GM06990 (cell line): ENCODE measurements at places on chromosomes 5 and 9.

GRCh38 chr9:757246-757881 is 84.1 kb upstream of the DMRT1 start:
- DNase-seq, result no peak

- no peak for DNase-seq
Observed at GRCh38 chr5:172660974-172661373, 19.9 kb downstream of the NEURL1B start.

- DNase-seq, result no peak
Observed at GRCh38 chr5:14450018-14450524, 131.5 kb upstream of the OTULINL start.

DNA sequence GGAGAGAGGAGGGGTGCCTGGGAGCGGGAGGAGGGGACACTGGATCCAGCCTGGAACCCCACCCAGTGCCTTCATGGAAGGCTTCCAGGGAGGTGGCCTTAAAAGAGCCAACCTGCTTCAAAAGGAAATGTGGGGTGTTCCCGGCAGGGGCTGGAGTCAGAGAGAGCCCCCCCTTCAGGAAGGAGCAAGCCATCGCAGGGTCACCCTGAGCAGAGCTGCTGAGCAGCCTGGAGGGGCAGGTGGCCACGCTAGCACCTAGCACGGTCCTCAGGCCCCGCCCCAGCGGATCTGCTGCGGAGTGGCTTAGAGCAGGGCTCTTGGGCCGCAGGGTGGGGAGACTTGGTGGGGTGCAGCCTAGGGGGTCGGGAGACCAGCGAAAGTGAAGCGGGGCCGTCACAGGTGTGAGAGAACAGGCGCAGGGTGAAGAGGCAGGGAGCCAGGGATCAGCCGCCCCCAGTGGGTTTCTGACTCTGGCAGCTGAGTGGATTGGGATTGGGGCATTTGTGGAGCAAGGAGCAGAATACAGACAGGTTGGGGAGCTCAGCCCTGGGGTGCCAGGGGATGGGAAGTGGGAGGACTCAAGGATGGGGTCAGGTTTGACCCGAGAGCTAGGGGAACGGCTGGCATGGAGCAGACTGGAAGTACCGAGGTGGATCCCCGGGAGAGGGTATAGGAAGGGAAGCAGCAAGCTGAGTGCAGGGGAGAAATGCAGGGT is 1.5 kb downstream of the LCN2 start:
- DNase-seq, result no peak

- DNase-seq, result no peak
Observed at GRCh38 chr9:26779062-26779461, 113.5 kb downstream of the CAAP1 start.

- DNase-seq, result no peak
Observed at GRCh38 chr9:16092142-16093091, 539.6 kb downstream of the CCDC171 start.

DNA sequence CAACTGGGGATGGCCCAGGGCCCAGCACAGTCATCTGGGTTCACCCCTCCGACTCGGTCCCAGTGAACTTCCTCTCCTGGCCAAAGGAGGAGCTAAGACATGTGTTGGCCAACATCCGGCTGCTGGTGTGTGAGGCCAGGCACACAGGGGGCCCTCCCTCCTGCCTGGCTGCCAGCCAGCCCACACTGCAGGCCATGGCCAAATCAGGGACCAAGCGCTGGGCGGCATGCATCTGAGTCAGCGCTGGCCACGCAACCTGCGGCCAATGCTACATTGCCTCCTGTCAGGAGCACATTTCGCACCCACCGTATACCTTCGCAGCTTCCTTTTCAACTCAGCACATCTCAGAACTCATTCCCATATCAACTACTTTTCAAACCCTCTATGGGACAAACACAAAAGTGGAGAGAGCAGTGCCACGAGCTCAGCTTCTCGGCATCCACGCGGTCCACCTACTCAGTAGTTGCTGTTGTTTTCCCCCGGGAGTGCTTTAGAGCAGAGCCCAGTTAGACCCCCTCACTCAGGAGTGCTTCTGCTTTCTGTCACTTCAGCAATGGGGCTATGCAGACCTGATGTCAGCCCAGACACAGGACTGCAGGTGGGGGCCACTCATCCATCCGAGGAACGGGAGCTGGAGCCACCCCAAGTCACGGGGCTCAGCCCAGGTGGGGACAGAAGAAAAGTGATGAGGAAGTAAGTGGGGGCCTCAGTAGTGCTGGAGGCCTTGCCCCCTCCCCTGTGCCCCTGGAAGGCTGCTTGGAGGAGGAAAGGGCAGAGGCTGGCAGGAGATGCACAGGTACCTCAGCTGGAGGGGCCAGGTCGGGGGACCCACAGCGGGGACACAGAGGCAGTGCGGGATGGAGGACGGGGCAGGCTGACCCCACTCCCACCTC is 13.9 kb downstream of the NINJ1 start:
- DNase-seq, result peak; percentile 63

- DNase-seq, result no peak
Observed at GRCh38 chr5:93582677-93583438, at the start of gene NR2F1. Gene NR2F1 (plus strand): TSS chr5:93583222. CDS start chr5:93585024, 1,802 bp downstream.

DNA sequence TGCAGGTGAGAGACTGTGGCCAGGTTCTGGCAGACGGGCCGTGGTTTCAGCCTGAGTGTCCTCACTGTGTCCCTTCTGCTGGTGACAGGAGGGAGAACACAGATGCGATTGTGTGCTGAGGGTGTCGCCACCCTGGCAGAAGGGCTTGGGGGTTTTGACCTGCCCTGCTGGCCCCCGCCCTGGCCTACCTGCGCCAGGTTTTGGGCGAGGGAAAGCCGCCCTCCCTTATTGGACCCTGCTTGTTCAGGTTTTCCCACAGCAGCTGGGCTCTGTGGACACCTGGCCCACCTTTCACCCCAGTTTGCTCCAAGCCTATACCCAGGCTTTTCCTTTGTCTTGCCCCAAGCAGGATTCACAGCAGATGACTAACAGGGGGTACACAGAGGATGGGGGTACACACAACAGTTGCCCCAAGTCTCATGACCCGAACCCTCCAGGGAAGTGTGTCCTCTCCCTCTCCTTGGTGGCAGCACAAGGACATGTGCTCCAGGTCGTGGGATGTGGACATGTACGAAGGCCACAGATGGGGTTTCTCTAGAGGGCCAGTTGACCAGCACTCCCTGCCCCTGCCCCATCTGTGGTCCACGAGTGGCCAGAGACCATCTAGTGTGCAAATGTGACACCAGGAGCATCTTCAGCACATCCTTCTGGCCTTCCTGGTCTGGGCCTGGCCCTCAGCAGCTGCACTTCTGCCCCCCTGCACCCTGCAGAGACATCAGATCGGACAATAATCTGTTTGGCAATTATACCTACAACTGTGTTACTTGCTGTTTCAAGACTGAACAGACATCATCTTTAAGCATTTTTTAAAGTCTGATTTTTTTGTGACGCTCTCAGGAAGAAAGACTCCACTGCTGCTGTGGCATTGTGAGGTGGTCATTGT is 265.8 kb upstream of the IRX4 start:
- no peak for DNase-seq

DNA sequence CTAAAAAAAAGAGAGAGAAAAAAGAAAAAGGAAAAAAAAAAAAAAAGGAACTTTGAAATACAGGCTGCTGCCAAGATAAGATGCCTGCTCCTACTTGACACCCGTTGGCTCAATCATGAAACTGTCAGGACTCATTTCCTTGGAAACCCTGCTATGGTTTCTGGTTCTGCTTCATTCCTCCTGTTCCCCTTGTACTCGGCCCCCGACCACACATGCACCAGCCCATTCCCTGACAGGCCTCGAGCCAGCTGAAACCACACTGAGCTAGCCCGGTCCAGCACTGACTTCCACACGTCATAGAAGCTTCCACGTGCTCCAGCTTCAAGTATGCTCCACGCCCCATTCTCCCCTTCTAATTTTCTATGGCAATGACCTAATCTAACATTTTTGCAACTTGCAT is 93.2 kb downstream of the MYO10 start:
- no peak for DNase-seq

DNA sequence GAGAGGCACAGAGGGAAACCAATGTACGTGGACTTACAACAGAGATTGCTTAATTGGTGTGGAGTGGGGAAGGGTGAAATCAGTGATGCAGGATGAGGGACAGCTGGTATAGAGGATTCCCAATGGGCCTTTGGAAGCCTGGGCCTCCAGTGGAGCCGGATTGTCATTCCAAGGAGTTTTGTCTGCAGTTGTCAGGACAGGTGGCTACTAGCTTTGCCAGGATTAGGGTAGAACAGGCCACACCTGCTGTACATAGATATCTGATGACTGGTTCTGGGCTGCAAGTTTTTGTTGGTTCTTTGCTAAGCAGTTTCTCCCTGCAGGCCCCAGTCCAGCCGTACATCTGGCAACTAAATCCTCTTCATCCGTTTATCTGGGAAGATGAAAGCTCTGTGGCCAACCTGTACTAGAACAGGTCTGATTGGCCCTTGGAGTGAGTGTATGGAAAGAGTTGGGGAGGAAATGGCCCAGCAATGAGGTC is 4.2 kb downstream of the SKP2 start:
- DNase-seq, result no peak

DNA sequence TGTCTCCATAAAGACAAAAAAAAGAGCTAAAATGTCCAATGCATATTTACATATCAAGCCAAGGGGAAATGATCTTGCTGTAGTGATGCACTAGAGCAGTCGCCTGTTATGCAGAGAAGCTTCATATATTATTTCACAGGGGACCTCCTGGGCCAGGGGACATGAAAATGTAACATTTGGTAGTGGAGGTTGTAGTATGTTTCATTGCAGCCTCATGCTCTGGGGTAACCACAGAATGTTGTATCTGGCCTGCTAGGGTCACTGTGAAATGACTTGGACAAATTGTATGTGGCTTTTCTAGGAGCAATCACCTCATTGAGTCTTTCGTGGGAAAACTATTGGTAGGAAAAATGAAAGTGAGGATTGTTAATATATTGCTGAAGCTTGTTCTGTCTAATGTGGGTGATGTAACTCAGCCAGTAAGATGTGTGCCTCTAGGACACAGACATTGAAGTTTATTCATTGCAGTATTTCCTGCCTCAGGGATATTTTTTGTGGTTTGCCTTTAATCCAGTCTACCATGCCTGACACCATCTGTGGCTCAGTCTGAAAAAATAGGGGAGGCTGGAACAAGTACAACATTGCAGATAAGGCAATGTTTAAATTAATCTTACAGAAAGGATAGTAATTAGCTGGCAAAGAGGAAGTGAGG is 430.8 kb upstream of the TNC start:
- no peak for DNase-seq

DNA sequence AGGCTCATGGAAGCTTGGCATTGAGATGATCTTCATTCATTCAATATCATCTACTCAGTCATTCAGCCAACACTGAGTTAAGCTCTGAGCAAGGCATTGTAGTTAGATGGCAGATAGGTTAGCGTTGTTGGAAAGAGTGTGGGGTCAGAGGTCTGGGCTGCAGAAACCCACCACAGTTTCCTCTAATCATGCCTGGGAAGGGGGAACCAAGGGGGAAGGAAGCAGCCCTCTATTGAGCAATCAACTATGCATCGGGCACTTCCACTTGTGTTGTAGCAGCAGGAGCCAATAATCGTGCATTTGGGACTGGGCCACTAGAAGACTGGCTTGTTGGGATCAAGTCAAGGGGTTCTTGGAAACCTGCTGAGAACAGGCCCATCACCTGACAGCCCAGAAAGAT is 139.1 kb downstream of the PIP5K1B start:
- DNase-seq, result no peak

GRCh38 chr9:21974343-21974721 is 19.9 kb downstream of the CDKN2A start:
- no peak for DNase-seq

DNA sequence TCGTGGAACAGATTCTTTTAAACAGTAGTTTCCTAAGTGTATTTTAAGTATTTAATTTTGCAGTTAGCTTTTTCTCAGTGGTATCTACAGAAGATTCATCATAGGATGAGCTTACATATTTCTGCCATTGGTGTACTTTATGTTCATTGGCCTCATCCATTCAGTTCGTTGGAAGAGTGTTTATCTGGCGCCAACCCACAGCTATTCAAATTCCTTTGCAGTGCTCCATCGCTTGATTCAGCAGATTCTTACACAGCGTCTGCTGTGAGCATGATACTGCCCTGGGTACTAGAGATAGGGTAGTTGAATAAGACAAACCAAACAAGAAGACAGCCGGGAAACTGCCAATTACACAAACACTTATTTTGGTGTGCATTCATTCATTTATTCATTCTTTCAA is 55.1 kb downstream of the NUP214 start:
- DNase-seq, result no peak

- no peak for DNase-seq
Observed at GRCh38 chr9:128383791-128384190, 12.6 kb downstream of the URM1 start.
